Inflammatory macrophage treated with lipopolysaccharide for 1 hour (primary cell): ENCODE measurements at places on chromosomes 3 and 15.

- no peak for DNase-seq
These were observed 77.4 kb downstream of the LSAMP start for GRCh38 chr3:116367761-116368395.

GRCh38 chr15:77186594-77187011, 115.7 kb upstream of the TSPAN3 start:
- peak; percentile 35 for DNase-seq

DNA sequence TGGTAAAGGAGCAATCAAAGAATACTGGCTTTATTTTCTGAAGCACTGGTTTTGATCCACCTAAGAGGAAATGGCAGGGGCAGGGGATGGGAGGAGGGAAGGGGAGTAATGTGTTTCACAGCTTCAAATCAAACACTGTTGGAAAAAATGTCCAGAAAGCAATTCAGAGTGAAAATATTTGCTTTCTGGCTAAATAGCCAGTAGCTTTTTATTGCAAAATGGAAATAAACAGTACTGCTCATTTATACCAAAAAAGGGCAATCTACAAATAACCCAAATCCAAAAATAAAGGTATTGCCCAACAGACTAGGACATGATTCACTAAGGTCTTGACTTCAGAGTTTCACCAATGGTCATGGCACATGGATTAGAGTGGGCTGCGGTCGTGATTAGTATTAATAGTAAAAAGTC, 279.3 kb upstream of the THBS1 start:
- DNase-seq: no peak

DNA sequence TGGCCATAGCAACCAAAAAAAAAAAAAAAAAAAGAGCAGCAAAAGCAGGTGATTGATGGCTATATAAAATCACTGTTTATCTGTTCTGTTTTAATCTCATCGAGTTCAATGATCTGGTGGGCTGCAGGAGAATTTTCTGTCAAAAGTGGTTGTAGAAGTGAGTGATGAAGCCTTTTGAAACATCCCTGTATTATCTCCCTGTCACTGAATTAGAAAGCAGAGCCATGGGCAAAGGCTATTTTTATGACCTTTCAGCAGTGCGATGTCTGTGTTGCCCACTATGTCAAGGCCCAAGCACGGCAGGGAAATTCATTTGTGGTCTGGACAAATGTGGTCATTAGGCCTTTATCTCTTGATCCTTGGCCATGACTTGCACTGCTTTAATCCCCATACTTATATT, 59.9 kb downstream of the OTOL1 start:
- DNase-seq: no peak

DNA sequence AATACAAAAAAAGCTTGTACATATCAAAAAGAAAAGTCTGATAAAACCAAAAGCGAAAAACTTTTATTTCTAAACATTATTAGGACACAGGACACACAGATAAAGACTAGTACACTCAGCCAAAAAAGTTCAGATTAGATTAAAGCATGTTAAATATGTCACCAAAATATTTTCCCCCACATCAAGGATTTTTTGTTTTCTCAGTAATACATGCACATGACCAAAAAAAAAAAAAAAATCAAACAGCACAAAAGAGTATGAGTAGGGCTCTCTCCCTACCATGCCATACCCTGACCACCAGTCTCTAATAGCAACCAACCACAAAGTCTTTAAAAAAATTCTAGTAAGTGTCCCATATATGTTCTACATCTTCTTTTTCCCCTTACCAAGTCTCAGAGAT, 77.4 kb downstream of the LRRFIP2 start:
- no peak for DNase-seq

GRCh38 chr15:38130740-38131498, 121.7 kb upstream of the SPRED1 start:
- peak; percentile 90 for DNase-seq

GRCh38 chr3:111241960-111242359, 170.3 kb downstream of the NECTIN3 start:
- DNase-seq: no peak

DNA sequence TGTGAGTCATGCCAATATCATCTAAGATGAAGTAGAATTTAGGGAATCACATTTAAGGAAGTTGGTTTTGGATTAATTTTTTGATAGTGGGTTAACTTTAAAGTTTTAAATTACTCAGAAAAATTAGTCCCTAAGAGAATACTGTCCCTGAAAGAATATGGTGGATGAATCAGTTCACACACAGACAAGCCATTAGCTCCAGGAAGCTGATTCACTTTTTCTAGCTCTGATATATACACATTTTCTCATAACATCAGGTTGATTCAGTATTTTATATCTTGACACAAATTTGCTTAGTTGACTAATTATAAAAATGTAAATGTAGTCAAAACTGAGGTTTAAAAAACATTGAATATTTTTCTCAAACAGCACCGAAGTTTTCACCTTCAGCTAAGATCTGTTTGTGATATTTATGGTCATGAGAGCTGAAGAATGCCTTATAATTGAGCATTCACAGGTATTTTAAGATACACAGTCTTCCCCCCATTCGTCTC, 55.1 kb downstream of the MYH15 start:
- no peak for DNase-seq

DNA sequence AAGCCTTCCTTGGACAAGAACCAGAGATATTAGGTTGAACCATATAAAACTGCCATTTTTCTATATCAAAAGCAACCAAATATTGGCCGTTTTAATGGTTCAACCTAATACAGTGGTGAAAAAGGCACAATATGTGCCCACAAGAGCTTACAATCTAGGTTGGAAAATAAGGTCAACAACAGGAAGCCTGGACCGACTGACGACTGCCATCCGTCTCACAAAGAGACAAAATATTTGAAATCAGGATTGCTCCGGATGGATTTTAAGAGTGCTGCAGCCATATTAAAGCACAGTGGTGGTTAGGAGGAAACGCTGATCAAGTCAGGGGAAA, 1.4 kb downstream of the AHSG start:
- DNase-seq: no peak

GRCh38 chr15:77001351-77001750, 6.4 kb downstream of the PSTPIP1 start:
- DNase-seq: no peak

DNA sequence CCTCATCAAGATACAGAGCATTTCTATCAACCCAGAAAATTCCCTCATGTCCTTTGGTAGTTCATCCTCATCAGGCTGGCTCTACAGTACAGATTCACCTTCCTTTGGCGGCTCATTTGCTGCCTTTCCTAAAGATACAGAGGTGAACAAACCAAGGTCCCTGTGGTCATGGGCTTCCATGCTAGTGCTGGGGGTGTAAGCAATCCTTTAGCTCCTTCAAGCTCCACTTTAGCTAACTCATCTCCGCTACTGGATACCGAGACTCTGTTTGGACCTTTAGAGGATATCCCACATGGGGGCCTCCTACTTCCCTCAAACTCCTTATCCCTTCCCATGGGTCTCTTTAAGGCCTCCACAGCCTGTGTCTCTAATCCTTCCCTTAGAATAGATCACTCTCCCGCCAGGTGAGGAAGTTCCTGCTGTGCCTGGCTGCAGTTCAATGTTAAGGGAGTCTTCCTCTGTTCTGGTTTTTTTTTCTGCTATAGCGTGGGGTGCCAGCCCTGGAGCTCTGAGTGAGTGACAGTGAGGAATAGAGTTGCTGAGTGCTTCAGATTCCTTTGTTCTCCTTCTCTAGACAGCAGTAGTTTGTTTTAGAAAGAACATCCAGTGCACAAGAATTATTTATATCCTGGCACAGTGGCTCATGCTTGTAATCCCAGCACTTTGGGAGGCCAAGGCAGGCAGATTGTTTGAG, 30.7 kb downstream of the CLEC3B start:
- no peak for DNase-seq

DNA sequence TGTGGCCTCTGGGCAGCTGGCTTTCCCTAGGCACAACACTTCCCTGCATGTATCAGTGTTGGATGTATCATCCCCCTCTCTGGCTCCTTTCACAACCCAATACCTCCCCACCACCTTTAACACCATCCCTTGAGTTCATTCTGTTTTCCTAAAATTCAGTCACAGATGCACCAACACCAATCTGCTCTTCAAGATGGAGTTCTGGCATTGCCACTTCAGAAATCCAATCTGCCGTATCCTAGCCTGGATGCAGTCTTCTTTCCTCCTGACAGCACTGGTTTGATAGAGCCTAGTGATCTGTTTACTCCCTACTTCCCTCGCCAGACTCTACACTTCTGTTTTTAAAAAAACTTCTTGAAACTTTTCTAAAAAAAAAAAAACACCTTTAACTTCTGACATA, 21.7 kb downstream of the PXYLP1 start:
- DNase-seq: no peak

DNA sequence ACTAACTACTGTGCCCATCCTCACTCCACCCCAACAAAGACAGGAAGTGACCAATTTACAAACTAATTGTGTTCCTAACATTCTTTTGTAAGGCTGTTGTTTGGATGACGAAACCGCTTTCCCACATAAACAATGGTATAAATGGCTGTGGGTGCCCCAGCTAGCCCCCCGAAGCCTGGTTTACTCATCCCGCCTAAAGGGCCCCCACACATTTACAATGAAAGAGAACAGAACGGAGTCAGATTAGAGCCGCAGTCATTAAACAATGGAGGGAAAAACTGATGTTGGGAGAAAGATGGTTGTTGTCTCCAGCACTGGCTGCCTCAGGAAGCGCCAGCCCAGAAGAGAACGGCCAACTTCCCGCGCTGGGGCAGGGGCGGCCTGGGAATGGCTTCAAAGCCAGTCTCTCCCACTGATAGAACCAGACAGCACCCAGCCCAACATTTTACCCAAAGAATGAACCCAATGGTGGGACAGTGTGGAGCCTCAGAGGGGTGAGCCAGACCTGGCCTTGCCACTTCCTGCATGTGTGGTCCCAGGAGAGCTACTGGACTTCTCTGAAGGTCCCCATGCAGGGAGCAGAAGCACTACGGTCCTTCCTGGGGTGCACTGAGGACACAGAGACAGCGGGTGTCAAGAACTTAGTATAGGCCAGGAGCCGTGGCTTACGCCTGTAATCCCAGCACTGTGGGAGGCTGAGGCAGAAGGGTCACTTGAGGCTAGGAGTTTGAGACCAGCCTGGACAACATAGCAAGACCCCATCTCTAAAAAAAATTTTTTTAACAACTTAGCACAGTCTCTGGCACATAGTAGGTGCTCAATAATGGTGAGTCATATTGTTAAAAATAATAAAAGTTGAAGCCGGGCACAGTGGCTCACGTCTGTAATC, 75.8 kb upstream of the GATA2 start:
- no peak for DNase-seq

DNA sequence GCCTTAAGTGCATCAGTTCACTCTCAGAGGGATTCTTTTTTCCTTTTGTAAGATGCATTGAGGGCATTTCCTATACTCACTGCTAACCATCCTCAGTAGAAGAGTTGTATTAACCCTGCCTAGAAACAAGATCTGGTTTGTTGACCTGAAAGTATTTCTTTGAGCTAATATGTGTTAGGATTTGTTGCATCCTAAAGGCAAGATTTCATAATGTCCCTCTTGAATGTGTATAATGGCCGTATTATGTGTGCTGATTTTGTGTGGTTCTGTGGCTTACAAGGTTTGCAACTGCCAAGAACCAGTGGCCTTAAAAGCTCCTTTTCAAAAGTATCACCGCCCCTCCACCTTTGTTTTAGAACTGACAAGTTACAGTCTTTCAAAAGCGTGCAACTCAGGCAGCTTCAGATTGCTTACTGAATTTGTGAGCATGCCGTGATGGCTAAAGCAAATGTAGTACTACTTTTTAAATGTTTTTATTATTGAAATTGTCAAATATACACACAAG, 182.0 kb upstream of the BHLHE40 start:
- DNase-seq: no peak

GRCh38 chr3:122598556-122598955, 21.1 kb downstream of the PARP15 start:
- DNase-seq: no peak

- DNase-seq: no peak
These were observed 59.8 kb upstream of the BOC start for GRCh38 chr3:113151461-113152031.

GRCh38 chr3:39323494-39323893, 6.0 kb upstream of the CCR8 start:
- DNase-seq: no peak

DNA sequence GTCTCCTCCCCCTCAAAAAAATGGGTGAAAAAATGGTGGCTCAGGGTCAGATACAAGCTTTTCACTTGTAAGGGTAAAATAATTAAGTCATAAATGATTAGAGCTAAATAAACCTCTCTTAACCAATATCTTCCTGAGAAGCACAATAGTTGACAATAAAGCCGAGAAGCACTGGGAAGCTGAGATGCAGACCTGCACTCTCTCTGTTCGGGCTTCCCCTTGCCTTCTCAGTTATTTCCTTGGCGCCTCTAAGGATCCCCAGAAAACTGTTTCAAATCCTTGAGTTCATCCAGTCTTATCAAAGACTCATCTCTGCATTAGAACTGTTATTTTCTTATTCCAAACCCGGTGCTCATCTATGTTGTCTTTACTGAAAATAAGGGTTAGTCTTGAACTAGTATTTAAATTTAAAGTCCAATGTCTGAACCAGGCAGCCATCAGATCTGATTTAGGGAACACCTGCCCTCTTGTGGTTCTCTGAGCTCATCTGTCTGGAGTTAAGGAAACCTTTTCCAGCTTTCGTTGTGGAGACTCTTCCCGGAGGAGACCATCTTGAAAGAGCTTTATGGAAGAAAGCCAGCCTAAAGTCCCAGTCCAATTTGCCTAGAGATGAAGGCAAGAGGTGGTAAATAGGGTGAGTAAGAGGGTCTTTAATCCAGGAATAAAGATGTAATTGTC, 256.4 kb upstream of the MCTP2 start:
- peak; percentile 6 for DNase-seq

GRCh38 chr3:141471160-141471559, 15.7 kb upstream of the RASA2 start:
- DNase-seq: no peak

DNA sequence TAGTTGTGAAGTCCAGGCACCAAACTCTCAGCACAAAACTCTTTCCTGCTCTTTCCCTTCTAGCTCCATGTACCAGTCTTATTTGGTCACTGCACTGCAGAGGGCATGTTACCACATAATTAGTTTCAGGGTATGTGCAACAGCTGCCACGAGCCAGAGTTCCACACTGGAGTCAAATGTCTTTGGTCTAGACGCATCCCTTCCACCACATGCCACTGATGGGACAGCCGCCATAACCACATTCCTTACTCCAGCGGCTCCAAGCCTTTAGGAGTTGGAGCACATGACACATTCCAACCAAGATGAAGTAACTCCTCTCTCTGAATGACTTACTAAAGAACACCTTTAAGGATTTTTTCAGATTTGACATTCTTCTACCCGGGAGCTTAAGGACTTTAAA, 153.4 kb downstream of the ERC2 start:
- DNase-seq: no peak

GRCh38 chr15:27696530-27696929, 402.6 kb downstream of the OCA2 start:
- DNase-seq: no peak

DNA sequence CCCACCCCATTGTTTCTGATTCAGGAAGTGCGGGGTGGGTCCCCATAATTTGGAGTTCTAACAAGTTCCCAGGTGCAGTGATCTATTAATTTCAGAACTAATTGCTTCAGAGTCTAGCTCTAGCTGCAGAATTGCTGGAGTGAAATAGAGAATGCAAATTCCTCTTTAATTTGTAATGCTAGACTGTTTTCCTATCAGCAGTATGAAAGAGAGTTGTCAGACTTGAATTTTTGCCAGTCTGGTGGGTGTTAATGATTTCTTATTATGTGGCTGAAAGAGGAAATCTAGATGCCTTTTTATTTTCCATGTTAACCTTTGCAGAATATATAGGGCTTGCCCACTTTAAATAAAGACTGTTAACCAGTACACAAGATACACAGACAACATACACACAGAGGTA, 23.7 kb downstream of the APH1B start:
- DNase-seq: no peak

GRCh38 chr3:65314269-65314668, 626.5 kb upstream of the ADAMTS9 start:
- no peak for DNase-seq

- no peak for DNase-seq
These were observed 14.6 kb downstream of the MELTF start for GRCh38 chr3:197014942-197015575.
